ACHN (cell line): ENCODE measurements at places on chromosomes 11 and 22.

- no peak for DNase-seq
These were observed 53.1 kb downstream of the THAP12 start for GRCh38 chr11:76327756-76328388.

DNA sequence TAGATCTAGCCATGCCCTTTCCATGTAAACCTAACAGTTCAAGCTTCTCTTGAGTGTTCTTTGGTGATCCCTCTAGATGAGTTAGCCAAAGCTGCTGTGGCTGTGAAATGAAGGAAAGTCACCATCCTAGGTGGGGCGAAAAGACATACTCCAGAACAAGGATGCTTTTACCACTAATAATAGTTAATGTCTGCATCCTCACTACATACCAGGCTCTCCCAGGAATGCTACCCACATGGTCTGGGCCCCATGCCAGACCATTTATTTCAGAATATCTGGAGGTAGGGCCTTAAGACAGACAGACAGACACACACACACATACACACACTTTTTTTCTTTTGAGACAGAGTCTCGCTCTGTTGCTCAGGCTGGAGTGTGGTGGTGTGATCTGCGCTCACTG is 14.7 kb downstream of the ABTB2 start:
- DNase-seq, result peak; percentile 96

DNA sequence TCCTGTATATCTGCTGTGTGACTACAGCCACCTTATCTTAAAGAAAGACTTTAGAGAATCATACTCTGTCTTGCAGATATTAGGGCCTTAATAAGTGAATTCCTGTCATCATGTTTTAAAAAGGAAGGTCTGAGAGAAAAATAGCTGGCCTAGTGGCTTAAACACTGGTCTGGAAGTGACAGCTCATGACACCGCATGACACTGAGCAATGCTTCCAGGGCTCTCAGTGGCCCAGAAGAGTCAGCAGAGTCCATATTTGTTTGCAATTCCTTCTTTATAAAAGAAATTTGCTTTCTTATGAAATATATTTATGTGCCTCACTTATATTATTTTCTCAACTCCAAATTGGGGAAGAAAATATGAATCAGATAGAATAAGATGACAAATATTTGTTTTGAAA is 33.0 kb downstream of the MMP20 start:
- DNase-seq, result no peak

GRCh38 chr11:126418887-126419286 is 63.4 kb downstream of the ST3GAL4 start:
- DNase-seq, result no peak

DNA sequence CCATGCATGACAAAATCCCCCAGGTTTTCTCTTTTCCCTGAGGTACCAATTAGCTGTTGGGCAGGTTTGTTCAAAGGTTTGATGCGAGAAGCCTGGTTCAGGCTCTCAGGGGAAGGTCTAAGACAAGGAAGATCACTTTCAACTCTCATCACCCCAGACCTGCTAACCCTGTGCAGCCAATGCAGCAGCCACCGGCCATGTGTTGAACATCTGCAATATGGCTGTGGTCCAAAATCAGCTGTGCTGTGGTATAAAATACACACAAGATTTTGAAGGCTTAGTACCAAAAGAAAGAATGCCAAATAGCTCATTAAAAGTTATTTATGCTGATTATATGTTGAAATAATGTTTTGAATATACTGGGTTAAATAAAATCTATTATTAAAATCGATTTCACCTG is 58.5 kb downstream of the SMCO4 start:
- no peak for DNase-seq

DNA sequence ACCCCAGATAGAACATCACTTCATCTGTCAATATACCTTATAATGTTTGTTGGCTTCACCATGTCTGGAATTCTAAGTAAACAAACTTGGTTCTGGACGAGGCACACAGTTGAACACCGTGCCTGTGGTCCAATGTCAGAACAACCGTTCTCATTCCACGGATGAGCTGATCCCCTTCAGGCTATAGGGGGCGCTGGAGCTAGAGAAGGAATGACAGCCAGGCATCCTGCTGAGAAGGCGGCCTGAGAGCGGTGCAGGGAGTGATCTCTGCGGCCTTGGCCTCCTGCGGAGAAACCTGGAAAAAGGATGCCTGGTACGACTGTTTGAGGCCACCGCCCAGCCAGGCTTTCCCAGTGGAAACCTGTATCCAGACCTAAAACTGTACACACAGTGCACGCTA is 48.7 kb downstream of the FDX1 start:
- no peak for DNase-seq

DNA sequence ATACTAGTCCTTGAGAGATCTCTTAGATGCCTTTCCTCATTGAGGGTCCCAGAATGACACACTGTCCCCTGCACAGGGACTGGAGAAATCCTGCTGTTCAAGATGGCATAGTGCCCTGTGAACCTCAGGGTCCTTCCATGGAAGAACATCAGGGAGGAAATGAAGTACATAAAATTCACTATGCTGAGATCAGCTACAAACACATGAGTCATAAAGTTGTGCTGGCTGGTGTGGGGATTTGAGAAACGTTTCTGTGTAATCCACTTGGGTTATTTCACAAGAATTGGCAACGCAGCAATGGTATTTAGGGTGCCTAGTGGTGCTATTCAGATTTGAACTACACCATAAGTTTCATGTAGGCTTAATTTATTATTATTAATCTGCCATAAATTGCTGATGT is 174.4 kb downstream of the MAML2 start:
- DNase-seq, result peak; percentile 42

DNA sequence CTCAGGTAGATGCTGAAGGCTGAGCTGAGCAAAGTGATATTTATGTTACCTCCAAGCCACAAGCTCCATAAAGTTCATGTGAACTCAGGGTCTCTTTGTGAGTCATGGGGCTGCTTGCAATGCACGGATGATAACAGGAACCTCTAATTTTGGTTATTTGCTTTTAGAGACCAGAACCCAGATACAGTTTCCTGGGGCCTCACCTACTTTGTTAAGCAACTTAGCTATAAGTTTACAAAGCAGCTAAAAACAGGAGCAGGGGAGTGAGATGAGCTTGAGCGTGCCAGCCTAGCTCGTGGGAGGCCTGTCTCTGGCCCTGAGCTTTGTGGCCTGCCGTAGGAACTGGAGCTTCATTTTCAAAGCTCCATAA is 29.2 kb downstream of the SREBF2 start:
- DNase-seq, result no peak

DNA sequence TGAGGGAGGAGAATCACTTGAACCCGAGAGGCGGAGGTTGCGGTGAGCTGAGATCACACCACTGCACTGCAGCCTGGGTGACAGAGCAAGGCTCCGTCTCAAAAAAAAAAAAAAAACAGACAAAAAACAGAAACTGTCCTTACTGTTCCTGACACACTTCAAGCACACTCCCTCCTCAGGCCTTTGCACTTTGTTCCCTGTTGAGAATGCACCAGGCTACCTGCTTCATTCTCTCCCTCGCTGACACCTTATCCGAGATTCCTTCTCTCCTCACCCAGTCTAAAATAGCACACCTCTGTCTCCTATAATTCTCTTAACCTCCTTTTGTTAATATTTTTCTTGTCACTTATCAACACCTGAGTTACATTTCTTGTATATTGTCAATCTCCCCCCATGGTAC is 32.3 kb upstream of the TECTA start:
- DNase-seq, result no peak

GRCh38 chr11:18853086-18853720 is 61.6 kb upstream of the PTPN5 start:
- peak; percentile 47 for DNase-seq

DNA sequence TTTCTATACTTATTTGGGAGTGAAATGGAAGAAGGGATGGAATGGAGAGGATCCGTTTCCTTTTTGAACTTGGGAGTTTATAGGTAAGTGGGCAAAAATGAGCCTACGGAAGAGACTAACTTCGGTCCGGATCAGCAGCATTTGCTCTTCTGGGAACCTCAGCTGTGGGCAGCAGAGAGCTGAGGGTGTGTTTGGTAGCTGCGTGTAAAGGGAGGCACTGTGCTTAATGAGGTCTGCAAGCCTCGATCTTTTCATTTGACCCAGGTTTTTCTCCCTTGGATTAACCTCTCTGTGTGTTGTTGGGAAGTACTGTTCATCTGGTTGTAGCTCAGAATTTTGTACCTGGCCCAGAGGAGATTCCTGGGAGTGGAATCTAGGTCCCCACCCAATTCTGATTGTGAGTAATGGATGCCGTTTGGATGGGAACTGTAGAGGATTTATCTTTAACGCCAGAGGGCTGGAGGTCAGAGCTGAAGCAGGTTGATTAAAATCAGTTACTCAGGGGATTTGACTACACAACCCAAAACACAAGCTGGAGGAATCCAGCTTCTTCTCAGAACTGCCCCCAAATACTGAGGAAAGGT is 201.6 kb upstream of the SORL1-AS1 start:
- DNase-seq, result no peak

DNA sequence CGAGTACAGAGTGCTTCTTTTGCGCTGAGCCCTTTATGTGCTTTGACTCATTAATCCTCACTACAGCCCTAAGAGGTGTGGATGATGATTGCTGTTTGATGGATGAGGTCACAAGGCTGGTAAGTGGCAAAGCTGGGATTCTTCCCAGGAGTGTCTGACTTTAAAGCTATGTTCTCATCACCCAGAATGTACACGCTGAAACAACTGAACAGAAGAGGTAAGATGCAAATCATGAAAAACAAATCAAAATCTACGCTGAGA is 37.7 kb upstream of the CREB3L1 start:
- no peak for DNase-seq

DNA sequence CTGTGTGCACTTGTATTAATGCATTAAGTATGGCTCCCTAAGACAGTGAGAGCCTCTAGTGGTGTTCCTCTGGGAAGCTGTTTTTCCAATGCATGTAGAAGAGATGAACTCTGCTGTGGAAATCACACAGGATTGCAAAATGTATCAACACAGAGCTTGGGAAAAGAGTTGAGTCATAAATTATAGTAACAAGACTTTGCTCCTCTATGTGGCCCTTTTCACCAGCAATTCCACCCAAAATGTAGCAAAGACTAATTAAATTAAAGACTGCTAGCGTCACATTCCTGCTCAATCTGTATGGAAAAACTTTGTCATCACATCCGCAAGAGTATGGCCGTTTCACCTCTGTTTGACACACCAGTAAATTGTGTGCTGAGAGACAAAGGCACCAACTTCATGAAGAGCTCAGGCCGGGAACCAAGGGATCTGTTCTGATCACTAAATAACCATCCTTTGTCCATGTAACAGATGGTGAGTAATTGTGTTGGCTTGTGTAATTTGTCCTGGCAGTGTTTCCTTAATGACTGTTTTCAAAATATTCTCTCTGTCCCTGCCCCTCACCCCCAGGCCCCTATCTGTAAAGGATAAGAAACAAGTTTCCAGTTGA is 209.2 kb upstream of the SORL1-AS1 start:
- DNase-seq, result no peak

- DNase-seq, result peak; percentile 74
These were observed 1.3 kb upstream of the SSH3 start for GRCh38 chr11:67301951-67302516.

- DNase-seq, result no peak
These were observed 145.7 kb downstream of the TRPC6 start for GRCh38 chr11:101438126-101438525.

DNA sequence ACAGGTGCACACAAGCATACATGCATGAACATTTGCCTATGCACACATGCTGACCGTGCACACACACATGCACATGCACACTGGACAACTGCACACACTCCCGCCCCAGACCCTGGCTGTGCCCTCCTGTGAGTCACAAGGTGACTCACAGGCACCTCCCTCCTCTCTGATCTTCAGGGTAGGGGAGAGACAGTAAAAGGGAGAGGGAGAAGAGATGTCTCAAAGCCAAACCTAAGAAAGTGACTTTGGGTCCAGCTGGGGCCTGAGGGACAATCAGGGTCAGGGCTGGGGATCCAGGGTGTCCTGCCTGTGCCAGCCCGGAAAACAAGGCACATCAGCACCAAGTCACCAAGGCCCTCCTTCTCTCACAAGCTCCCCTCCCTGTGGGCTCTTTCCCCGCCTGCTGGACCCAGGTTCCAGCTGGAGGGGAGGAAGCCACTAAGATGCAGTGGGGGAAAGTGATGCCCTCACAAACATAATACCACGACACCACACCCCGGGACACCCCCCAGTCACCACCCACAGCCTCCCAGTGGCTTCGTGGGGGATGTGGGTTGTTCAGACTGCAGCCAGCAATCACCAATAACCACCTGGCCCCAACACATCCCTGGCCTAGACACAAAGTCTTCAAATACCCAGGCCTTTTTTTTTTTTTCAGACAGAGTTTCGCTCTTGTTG is 39.3 kb downstream of the PDGFB start:
- peak; percentile 74 for DNase-seq

DNA sequence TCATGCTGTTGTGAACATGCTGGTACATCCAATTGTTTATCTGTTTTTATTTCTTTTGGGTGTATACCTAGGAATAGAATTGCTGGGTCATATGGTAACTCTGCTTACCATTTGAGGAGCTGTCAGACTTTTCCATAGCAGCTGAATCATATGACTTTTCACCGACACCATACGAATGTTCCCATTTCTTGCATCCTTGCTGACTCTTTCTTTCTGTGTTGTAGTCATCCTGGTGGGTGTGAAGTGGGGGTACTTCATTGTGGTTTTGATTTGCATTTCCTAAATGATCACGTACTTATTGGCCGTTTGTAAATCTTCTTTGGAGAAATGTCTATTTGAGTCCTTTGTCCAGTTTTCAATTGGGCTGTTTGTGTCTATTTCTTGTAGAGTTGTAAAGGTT is 26.5 kb downstream of the ATXN10 start:
- DNase-seq, result no peak
